Suppressor macrophage (primary cell): ENCODE measurements at places on chromosomes 12 and 14.

DNA sequence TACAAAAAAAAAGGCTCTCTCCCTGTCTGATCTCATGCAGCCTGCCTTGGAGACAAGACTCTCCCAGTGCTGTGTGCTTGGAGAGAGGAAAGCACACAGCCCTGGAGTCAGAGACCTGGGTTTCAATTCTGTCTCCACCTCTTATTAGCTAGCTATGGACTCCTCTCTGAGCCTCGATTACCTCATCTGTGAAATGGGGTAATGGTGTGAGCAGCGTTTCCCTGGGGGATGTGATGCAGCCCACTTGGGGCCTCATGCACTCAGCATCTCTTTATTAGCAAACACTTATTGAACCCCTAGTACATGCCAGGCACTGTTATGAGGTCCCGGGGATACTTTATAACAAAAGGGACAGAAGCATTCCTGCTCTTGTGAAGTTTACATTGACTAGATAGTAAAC lies 12.5 kb downstream of the SDS start:
- DNase-seq: no peak

DNA sequence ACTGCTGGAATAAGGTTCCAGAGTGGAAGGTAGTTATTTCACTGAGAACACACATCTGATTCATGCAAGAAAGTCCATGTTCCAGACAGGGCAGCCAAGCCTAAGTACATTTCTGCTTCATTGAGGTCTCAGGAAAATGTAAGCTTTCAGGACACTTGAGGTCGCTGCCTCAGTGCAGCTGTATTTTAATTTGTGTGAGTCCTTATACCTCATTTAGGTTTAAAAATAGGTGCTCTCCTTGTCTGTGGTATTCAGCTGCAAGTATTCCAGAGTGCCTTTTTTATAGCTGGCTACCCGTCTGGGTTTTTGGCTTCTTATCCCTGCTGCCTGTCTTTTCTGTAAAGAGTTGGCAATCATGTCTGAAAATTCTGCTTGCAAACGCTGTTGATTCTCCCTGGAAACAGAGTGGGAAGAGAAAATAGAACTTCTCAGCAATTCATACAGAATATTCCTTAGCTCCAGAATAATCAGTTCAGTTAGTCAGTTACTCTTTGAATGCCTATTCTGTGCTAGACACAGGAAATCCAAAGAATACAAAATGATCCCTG lies 45.3 kb upstream of the PLBD1 start:
- no peak for DNase-seq

GRCh38 chr12:13293096-13293495 lies 96.6 kb downstream of the EMP1 start:
- no peak for DNase-seq

- no peak for DNase-seq
These were observed 3.4 kb downstream of the ATXN7L3B start for GRCh38 chr12:74541074-74541473.

DNA sequence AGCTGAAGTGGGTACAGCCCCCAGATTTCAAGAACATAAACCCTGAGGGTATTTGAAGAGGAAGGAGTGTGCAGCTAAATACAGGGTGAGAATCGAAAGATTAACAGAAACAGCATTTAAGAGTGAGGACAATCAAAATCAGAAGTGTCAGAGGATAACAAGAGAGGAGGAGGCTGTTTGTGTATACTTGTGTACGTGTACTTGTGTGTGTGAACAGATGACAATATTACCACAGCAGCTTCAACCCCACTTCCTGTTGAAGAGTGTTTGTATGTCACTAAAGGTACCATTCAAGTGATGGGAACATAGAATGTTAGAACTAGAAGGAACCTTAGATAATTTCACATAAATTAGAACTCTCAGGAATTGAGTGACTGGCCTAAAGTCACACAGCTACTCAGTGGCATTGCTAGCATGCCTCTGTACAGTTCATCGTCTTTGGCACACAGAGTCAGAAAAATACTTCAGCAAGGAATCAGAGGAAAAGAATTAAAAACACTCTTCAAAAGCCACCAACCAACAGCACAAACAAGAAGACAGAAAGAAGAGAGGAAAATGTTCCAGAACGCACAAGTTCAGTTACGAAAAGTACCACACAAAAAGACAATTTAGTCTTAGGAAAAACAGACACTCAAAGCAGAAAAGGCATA lies 164.3 kb upstream of the BCL2L14 start:
- no peak for DNase-seq

DNA sequence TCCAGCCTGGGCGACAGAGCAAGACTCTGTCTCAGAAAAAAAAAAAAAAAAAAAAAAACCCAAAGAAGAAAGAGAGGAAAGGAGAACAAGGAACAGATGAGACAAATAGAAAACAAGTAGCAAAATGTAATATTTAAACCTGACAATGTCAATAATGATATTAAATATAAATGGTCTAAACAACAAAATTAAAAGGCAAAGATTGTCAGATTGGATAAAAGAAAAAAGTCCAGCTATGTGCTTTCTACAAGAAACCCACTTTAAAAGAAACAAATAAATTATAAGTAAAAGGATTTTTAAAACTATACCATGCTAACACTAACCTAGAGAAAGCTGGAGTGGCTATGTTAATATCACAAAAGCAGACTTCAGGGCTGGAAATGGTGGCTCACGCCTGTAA lies 29.7 kb upstream of the APOF start:
- no peak for DNase-seq

GRCh38 chr12:110176745-110177144 lies 52.6 kb downstream of the IFT81 start:
- no peak for DNase-seq
